K562 (cell line): ENCODE measurements at places on chromosomes 13 and 19. TPM values are rescaled to one million over a fixed set of nuclear protein-coding genes. Genes with fewer than 3 reads are reported as not detected.

GRK1 gene
- not detected in 2 replicates for total RNA-seq

CPT1C gene
- 3.1 and 4.4 TPM in 2 replicates for total RNA-seq

NTN5 gene
- not detected in 2 replicates for total RNA-seq

SOX1 gene
- total RNA-seq, result not detected in 2 replicates

DNA sequence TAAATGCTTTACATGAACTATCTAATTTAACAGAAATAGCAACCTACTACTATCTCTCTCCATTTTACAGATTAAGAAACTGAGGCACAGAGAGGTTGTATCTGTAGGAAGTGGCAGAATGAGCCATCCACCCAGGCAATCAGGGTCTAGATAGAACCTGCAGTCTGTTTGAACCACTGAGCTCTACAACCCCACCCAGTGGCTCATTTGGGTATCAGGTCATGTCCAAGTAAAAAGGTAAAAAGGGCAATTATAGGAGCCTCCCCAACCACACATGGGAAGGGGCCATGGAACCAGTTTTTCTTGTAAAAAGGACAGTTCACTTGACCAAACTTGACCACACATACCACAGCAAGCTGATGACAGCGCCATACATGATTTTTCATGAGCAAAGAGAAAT lies 92.9 kb upstream of the SGCG start:
- no peaks in the 10 kb centered on the region for H3K36me3 ChIP-seq
- no peaks in the 10 kb centered on the region for H3K27me3 ChIP-seq
- peak; percentile 50 for DNase-seq
- H3K4me1 ChIP-seq, result no peaks in the 10 kb centered on the region

GRCh38 chr13:76879203-76879882 lies 6.9 kb downstream of the KCTD12 start:
- H3K27me3 ChIP-seq, result no peaks in the 10 kb centered on the region
- no peaks in the 10 kb centered on the region for H3K36me3 ChIP-seq
- DNase-seq, result no peak
- no peak overlapping the region for H3K27ac ChIP-seq
- H3K4me3 ChIP-seq, result no peak overlapping the region

GRCh38 chr19:43532571-43532961 lies 422 bp upstream of the ZNF575 start:
- H3K27me3 ChIP-seq, result no peaks in the 10 kb centered on the region
- H3K36me3 ChIP-seq, result peaks cover 1% of the 10 kb centered on the region; the same call in 1 of the 3 replicates
- peaks cover 36% of the 10 kb centered on the region for H3K4me1 ChIP-seq
- DNase-seq, result no peak
- H3K27ac ChIP-seq, result no peak overlapping the region

DNA sequence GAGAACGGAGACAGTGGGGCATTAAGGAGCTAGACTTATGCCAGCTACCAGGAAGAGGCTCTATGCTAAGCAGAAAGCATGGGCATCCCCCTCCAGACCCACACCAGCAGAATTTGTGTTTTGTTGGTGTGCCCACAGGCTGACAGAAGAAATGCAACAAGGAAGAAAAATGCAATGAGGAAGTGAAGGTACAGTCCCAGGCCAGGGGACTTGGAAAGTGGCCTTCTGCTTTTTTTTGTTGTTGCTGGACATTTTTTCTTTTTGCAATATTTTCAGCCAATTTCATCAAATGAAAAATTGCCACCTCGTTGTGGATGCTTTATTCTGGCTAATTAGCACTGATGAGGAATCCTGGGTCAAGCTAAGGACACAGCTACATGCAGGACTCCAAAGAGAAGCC lies 167.7 kb downstream of the TSHZ3 start:
- DNase-seq, result no peak
- no peaks in the 10 kb centered on the region for H3K4me1 ChIP-seq
- H3K36me3 ChIP-seq, result no peaks in the 10 kb centered on the region

DNA sequence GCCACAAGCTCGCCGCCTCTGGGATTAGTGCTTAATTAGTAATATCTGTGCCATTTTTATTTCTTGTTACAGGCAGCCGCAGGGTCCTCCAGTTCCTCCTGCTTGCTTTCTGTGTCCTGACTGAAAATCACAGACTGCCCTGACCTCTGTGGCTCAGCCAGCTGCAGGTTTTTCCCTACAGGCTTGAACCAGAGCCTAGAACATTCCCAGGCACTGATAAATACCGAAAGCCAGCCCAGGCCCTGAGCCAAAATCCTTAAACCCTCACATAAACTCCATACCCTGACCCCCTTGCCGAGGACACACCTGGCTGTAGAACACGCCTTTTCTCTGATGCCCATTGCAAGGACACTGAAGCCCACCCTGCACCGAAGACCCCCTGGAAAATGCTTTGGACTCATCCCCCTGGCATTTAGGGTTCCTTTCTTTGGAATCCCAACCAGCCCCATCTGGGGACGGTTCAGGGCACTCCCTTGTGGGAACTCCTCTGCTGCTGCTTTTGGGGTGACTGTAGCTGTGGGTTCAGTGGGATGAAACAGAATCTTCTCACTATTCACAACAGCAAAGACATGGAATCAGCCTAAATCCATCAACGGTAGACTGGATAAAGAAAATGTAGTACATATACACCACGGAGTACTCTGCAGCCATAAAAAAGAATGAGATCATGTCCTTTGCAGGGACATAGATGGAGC lies 15.5 kb downstream of the DPP9 start:
- no peak overlapping the region for H3K27ac ChIP-seq
- no peak for DNase-seq
- no peak overlapping the region for H3K4me3 ChIP-seq
- H3K4me1 ChIP-seq, result no peaks in the 10 kb centered on the region
- no peaks in the 10 kb centered on the region for H3K27me3 ChIP-seq

DNA sequence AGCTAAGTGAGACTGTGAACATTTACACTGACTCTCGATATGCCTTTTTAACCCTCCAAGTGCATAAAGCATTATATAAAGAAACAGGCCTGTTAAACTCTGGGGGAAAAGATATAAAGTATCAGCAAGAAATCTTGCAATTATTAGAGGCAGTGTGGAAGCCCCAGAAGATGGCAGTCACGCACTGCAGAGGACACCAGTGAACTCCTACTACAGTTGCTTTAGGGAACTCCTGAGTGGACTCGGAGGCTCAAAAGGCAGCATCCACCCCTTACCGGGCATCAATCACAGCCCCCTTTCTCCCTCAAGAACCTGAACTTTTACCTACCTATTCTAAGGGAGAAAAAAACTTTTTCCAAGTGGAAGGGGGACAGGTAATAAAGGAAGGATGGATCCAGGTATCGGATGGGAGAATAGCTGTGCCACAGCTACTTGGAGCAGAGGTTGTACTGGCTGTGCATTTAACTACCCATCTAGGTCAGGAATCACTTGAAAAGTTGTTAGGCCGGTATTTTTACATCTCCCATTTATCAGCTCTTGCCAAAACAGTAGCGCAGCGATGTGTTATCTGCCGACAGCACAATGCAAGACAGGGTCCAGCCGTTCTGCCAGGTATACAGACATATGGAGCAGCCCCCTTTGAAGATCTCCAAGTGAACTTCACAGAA lies 80.1 kb downstream of the ZNF486 start:
- no peak overlapping the region for H3K4me3 ChIP-seq
- no peak for DNase-seq
- H3K27ac ChIP-seq, result no peak overlapping the region
- no peaks in the 10 kb centered on the region for H3K4me1 ChIP-seq
- no peaks in the 10 kb centered on the region for H3K27me3 ChIP-seq

DNA sequence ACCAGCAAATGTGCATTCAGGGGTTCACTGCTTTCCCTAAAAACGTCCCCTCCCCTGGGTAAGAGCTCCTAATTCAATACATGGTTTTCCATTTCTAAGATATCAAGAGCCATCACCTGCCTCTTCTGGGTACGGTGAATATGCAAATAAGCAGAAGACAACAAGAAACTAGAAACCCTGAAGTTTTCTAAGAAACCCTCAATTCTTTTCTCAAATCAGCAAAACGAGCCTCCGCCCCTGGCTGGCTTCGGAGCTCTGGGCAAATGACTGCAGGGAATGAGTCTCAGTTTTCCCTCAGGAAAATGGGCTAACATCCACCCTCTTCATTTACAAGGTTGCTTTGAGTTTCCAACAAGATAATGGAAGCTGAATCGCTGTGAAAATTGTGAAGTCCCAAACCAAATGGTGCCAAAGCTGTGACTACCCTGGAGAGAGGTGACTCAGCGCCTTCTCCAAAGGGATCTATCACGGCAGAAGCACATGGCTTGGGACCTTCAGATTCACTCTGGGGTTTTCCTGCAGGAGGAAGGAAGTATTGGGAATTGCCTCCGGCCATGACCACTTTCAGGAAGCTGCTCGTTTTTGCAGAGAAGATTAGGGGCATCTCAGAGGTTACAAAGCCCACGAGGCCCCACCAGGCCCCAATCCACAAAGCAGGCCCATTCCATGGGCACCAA lies 26.6 kb downstream of the KLF2 start:
- peak; percentile 32 for DNase-seq
- peaks cover 11% of the 10 kb centered on the region for H3K4me1 ChIP-seq
- peak overlapping the region; percentile 10; the same call in 1 of the 3 replicates for H3K27ac ChIP-seq
- no peaks in the 10 kb centered on the region for H3K27me3 ChIP-seq
- H3K36me3 ChIP-seq, result no peaks in the 10 kb centered on the region
- no peak overlapping the region for H3K4me3 ChIP-seq

GRCh38 chr13:19605161-19605955 lies 28.1 kb upstream of the MPHOSPH8 start:
- H3K36me3 ChIP-seq, result peaks cover 7% of the 10 kb centered on the region; the same call in 2 of the 3 replicates
- H3K4me1 ChIP-seq, result peaks cover 10% of the 10 kb centered on the region
- no peak overlapping the region for H3K27ac ChIP-seq
- no peaks in the 10 kb centered on the region for H3K27me3 ChIP-seq
- no peak for DNase-seq

GRCh38 chr13:31835932-31836331 lies 96.6 kb downstream of the RXFP2 start:
- H3K36me3 ChIP-seq, result no peaks in the 10 kb centered on the region
- no peaks in the 10 kb centered on the region for H3K27me3 ChIP-seq
- no peaks in the 10 kb centered on the region for H3K4me1 ChIP-seq
- no peak for DNase-seq
- H3K4me3 ChIP-seq, result no peak overlapping the region

- H3K36me3 ChIP-seq, result peaks cover 37% of the 10 kb centered on the region; the same call in 2 of the 3 replicates
- no peak overlapping the region for H3K27ac ChIP-seq
- no peak overlapping the region for H3K4me3 ChIP-seq
- no peaks in the 10 kb centered on the region; the same call in 1 of the 2 replicates for H3K4me1 ChIP-seq
Measured at GRCh38 chr13:110676595-110677587, 29.0 kb downstream of the CARS2 start.
